Bone marrow (tissue), 2 donors: ENCODE measurements at places on chromosomes 2 and 18.

GRCh38 chr2:151007365-151007764 is 254.3 kb downstream of the RBM43 start:
- no peak for DNase-seq

GRCh38 chr2:54572262-54572635 is 116.1 kb downstream of the SPTBN1 start:
- DNase-seq = no peak

DNA sequence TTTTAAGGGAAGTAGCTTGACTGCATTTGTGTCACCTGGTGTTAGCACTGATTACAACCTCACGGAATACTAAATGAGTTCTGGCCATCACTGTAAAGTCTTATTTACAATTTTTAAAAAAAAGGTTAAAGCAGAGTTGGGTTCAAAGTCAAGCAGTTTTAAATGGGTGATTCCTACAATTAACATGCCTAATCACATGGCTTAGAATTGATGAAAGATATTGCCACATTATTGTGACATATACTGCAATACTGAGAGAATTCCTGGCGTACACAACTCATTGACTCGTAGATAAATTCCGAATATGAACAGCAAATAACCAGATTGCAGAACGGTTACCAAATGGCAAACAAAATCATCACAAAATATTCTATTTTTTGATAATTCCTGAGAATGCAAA is 34.2 kb downstream of the ROCK2 start:
- DNase-seq = no peak

GRCh38 chr2:212421556-212422334 is 116.9 kb downstream of the ERBB4 start:
- DNase-seq = no peak

GRCh38 chr2:62391696-62392095 is 114.3 kb downstream of the TMEM17 start:
- DNase-seq = no peak

DNA sequence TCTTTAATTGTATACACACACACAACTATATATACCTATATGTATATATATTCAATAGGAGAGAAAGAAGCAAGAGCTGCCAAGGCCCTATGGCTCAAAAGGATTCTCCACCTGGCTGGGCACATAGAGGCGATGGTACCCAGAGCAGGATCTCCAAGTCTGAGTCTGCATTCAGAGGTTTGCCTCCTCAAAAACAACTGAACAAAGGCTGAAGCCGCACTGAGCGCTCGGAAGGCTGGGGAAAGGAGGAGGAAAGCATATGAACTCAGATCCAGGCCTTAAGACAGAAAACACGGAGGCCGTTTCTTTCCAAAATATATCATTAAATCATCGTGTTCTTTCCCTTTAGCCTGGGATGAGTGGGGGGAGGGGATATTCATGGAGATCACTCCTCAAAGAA is 3.6 kb downstream of the HOXD12 start:
- no peak for DNase-seq
